Right forelimb (tissue), 1 donor: ENCODE measurements at places on chromosomes 5 and 9.

DNA sequence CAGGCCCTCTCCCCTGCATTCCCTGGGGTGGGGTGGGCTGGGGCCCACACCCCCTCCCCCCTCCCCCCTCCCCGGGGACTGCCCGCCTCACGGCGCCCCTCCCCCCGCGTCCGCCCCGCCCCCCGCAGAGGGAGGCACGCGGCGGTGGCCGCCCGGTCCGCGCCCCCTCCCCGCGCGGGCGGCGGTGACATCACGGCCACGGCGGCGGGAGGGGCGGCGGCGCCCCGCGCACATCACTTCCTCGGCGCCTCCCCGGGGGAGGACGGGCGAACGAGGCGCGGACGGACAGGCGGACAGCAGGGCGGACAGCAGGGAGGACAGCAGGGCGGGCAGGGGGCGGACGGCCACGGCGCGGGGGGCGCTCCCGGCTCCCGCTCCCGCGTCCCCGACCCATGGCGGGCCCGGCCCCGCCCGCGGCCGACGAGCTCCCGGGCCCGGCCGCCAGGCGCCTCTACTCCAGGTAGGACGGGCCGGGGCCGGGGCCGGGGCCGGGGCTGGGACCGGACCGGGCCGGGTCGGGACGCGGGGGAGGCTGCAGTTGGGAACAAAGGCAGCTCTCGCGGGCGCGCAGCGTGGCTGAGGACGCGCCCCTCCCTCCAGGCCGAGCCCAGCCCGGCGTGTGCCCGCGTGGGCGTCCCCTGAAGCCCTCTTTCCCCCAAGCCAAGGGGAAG, at the start of gene GPSM1:
Gene GPSM1, plus strand, starts transcription at position 236 of the 671 bp plus-strand sequence. Its CDS starts 157 bp downstream, at position 393.
- DNase-seq, result peak; percentile 81

GRCh38 chr5:80653502-80653901, 950 bp upstream of the MSH3 start:
- no peak for DNase-seq

- DNase-seq, result no peak
These were observed 506.6 kb upstream of the MPDZ start for GRCh38 chr9:13786131-13786530.

DNA sequence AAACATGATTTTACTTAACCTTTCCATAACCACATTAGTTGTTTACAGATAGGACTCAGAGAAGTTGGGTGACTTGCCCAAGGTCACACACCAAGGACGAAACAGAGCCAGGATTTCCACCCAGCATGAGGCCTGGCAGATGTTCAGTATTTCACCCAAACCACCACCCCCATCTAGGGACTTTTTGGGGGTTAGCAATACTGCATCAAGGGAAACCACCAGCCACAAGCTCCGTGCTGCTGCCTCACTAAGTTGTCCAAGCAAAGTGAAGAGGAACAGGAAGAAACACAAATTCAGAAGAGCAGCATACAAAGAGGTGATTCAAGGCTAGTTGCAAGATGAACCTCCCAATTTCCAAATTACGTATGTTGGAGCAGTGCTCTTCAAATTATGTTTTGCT, 219.6 kb upstream of the RORB start:
- DNase-seq, result no peak

GRCh38 chr5:58185801-58186200, 274.1 kb downstream of the PLK2 start:
- no peak for DNase-seq

- no peak for DNase-seq
These were observed 125.3 kb upstream of the DAPK1 start for GRCh38 chr9:87372356-87372851.

DNA sequence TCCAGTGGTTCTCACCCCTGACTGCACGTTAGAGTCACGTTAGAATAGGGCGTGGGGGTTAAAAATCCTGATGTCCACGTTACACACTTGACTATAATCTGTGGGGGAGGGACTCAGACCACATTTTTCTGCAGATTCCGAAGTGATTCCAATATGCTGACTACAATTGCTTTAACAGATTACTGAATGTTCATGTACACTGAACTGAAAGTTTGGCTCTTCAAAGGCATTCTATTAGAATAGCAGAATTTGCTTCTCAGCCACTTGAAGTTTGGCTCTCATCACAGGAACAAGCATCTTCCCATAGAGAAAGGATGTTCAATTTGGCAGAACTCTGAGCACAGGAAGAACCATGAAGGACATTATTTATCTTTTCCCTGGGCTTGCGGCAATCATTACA, 84.5 kb downstream of the HAPLN1 start:
- no peak for DNase-seq

DNA sequence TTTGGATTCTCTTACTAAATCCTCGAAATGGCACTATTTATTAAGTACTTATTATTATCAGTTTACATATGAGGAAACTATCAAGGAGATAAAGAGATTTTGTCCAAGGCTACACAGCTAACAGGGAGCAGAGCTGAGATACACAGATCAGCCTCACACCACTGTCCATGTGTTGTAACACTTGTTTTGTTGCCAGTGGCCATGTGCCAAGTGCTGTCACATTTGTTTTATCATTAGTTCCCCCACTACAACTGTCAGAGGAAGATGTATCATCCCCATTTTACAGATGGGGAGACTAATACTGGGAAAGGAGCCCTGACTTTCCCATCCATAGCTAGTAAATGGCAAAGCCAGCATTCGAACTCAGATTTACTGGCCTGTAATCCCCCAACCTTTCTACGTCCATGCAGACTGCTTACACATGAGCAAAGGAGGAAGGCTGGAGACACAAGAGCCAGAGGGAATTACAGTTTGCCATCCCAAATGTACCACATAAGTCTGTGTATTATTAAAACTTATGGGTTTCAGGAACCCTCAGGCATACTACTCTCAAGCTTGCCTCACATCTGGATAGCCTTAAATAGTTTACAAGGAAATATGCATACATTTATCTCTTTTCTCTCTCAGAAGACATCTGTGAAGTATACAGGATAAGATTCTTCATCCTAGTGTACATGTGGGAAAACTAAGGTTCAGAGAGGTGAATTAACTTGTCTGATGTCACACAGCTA, 25.1 kb downstream of the PAPPA start:
- DNase-seq, result no peak

DNA sequence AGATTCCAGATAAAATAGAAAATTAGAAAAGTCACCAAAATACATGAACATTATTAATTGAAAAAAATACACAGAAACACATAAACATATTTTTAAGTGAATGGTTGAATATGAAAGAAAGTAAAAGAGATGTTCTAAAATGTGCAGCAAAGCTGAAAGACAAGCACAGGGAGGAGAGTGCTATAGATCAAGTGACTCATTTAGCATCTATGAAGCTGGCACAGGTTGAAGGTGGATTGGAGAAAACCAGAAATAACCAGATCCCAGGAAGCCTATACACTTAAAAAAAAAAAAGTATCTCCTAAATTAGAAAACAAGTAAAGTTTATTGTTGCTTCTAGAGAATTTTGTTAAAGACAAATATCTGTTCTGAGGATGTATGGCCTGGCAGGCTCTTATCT, 338.9 kb downstream of the CDH12 start:
- no peak for DNase-seq

DNA sequence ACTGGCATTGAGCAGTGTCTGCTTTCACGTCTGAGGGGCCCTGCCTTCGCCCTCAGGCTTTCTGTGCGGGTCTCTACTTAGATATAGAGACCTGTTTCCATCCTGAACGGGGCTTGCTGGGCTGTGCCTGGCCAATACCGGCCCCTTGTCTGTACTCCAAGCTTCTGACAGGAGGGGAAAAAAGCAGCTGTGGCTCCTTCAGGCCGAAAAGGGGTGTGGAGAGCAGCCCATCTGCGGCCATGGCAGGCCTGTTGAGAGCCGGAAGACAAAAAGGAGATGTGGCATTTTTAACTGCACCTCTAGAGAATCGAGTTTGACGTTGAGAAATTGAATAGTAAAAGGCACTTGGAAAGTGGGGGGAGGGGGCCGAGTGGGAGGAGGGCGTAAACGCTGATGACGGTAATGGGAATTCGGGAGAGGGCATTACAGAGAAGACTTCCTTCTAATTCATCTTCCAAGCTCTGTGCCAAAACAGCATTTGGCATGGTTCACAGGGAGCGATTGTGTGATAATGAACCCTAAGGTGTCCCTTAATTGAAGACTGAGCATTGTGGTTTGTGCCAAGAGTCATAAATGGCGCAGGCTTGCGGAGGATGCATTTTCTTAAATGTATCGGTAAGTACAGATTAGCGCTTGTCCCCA, 25.1 kb upstream of the PRDM12 start:
- DNase-seq, result no peak

GRCh38 chr5:58359981-58360380, 99.9 kb downstream of the PLK2 start:
- DNase-seq, result no peak

DNA sequence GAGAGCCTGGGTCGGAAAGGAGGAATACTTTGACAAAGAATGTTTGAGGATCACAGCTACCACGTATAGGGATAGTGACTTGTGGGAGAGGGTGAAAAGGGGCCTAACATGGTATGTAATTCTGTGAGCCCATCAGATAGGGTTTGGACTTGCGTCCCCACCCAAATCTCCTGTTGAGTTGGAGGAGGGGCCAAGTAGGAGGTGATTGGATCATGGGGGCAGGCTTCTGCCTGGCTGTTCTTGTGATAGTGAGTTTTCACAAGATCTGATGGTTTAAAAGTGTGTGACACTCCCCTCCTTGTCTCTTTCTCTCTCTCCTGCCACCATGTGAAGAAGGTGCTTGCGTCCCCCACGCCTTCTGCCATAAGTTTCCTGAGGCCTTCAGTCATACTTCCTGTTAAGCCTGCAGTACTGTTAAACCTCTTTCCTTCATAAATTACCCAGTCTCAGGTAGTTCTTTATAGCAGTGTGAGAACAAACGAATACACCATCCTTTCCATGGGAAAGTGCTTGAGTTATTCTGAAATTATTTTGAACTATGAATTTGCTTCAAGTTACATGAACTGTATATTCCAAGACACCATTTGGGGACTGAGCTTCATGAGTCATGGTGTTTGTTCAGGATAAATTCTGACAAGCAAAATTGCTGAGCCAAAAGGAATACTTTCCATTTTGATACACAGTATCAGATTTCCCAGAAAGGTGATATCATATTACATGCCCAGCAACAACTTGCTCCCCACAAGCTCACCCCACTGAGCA, 68.8 kb upstream of the SSBP2 start:
- DNase-seq, result no peak

GRCh38 chr5:154298065-154298464, 107.5 kb downstream of the GALNT10 start:
- no peak for DNase-seq

DNA sequence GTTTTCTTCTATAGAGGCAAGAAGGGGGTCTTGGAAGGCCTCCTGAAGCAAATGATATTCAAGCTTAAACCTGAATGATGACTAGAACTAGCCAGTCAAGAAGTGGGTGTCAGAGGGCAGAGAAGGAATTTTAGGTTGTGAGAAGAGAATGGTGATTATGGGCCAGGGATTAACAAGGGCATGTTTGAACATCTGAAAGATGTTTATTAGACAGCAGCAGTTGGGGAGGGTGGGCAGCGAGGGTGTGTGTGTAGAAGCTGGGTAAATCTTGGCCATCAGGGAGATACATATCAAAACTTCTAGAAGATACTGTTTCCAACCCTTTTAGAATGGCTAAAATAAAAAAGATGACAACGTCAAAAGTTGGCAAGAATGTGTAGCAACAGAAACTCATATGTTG, 54.5 kb downstream of the MAN2A1 start:
- no peak for DNase-seq

DNA sequence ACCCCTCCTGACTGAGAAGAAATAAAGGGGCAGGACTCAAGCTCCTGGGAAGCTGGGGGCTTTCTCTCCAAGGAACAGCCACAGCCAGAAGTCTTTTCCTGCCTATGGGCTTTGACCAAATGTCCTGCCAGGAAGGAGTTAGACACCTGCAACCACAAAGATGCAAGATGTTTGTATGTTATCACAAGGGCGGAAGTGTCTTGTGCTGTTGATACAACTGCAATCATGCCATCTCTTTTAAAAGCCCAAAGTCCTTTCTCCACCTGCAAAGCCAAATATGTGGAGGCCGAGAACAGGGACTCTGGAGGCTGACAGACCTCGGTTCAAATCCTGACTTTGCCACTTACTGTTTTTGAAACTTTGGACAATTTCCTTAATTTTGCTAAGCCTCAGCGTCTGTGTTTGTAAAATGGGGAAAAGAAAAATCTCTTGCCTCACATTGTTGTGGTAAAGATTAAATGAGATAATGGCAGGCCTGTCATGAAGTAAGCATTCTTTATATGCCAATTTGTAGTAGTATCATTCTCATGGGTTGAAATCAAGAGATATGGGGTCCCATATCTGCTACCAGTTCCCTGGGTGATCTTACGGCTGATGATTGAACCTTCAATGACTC, 17.0 kb downstream of the HRH2 start:
- DNase-seq, result no peak

- DNase-seq, result no peak
These were observed 41.9 kb downstream of the TGFBI start for GRCh38 chr5:136070486-136071285.

DNA sequence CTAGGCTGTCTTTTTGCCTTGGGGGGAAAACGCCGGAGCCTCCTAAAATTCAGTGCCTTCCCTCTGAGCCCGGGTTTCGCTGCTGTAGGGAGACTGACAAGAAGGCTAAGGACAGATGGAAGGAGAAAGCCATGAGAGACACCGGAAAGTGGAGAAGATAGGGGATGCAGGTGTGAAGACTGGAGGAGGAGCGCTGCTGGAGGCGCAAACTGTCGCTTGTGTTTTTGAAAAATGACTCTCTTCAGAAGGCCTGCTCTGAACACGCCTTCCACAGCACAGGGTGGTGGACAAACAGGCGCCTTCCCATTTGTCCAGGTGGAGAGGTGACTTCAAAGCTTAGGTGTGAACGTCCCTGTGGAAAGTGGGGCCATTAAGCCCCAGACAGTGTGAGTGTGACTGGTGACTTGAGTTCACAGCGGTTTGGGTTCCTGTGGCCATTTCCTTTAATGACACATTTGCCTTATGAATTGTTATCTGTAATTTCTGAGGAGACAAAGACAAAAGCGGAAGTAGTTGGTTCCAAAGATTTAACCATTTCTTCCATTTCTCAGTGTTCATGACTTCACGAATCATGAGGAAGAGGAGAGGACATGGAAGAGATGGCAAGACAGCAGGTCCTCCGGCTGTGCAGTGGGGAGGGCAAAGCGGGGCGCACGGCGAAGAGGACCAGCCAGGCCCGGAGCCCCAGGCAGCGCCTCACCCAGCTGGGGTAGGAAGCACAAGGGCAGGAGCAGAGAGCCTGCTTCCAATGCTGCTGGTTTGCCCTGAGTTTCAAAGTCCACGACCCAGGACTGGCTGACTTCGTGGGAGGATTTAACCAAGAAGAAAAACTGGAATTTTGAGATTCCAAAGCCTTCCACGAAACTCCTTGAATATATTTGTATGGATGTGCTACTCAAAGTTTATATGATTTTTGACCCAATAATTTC, 27.8 kb upstream of the SEMA4D start:
- no peak for DNase-seq
